ENCODE measurements at places on chromosomes 11 and 22.

DNA sequence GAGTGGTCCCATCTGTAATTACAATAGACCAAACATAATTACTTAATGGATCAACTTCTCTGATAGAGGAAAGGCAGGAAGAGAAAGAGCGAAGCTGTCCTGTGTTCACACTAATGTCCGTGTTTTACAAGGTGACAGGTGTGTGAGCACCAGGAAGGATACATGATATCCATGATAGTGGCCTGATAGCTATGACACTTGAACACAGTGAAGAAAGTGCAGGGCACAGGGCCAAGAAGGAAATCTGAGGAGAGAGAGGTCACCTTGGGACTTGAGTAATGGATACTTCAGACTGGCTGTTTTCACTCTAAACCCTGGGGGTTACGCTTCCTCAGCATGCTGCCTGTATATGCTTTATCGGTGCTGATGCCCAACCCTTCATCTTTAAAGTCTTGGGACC lies 29.4 kb downstream of the TUB start:
- no peak for DNase-seq

DNA sequence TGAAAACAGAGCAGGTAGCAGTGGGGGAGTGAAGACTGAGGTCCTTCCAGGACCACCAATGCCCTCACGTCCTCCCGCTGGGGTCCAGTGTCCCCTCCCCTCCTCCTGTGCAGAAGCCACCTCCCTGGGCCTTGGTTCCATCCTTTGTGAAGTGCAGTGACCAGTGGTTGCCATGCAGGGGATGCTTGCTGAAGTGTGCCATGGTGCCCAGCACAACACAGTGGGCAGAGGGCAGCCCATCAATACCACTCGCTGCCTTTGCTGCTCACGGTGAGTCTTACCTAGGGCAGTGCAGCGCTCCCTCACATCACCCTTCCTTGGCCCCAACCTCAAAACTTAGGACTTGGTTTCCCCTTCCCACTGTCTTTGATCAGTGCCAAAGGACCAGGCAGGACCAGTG lies 12.9 kb downstream of the MYEOV start:
- DNase-seq = no peak

GRCh38 chr11:232783-233565 lies 3.2 kb downstream of the SIRT3 start:
- DNase-seq = no peak

DNA sequence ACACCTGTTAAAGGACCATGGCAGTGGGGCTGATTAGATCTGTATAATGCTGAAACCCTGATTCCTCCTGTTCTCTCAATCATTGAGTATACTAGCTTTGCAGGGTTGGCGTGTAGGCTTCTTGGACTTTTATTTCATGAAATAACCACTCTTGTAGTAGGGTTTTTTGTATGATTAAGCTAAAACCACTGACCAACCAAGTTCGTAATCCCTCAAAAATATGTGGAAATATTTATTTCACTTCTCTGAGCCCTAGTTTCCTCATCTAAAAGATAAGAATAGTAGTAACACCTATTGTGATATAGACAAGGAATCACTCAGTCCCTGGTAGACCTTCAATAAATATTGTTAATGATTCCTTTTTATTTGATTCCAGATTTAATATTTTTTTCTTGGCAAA lies 4.2 kb downstream of the API5 start:
- DNase-seq = no peak

- DNase-seq = no peak
Measured at GRCh38 chr11:124788521-124788920, 11.7 kb downstream of the MSANTD2 start.

All from H9 (cell line).